NCI-H2171 (cell line): ENCODE measurements at places on chromosomes 7 and 10.

DNA sequence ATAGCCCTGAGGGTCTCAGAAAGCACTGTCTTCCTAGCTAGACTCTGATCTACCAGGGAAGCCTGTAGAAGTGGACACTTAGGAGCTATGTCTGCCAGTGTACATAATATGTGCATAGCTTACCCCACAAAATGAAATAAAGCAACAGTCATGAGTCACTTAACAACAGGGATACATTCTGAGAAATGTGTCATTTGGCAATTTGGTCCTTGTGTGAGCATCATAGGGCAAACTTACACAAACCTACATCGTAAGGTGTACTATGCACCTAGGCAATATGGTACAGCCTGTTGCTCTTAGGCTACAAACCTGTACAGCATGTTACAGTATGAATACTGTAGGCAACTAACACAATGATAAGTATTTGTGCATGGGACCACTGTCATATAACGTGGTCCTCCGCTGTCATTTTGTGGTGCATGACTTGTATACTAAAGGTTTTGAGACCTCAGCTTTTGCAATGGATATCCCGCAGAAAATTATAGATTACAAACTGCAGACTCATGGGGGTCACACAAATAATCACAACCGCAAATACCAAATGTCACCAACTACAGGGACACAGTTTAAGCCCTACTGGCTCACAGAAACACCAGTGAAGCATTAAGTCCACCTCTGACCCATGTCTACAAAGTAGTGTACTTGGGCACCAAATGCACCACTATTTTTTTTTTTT lies 1.7 kb downstream of the URGCP start:
- DNase-seq = no peak

DNA sequence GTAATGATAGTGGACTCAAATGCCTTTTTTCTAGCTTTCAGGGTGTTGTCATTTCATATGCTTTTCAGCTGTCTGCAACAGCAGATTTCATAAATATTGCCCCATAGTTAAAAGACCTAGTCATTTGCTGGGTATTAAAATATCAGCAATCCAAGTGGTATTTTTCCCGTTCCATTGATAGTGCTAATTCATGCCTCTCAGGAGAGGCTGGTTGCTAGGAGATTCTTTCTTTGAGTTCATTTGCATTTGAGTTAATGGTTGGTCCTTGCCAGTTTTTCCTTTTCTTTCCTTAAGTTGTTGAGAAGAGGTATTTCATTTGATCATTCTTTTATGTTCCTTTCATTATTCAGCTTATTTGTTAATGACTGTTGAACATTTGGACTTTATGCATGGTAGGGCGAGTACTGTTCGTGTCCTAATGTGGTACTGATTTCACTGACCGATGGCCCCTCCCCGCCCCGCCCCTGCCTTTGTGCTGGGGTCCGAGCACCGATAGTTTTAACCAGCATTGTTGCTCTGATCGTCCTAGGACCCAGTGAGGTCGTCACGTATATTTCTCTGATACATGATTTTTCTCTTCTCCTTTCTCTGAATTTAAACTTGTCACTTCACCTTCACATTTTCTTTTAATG lies 128.6 kb downstream of the CCNY start:
- no peak for DNase-seq

- DNase-seq = no peak
Observed at GRCh38 chr7:41391818-41392217, 311.1 kb downstream of the INHBA start.

- no peak for DNase-seq
Observed at GRCh38 chr7:48933549-48934085, 9.3 kb downstream of the CDC14C start.

- DNase-seq = no peak
Observed at GRCh38 chr7:8668627-8669500, 235.5 kb downstream of the NXPH1 start.

DNA sequence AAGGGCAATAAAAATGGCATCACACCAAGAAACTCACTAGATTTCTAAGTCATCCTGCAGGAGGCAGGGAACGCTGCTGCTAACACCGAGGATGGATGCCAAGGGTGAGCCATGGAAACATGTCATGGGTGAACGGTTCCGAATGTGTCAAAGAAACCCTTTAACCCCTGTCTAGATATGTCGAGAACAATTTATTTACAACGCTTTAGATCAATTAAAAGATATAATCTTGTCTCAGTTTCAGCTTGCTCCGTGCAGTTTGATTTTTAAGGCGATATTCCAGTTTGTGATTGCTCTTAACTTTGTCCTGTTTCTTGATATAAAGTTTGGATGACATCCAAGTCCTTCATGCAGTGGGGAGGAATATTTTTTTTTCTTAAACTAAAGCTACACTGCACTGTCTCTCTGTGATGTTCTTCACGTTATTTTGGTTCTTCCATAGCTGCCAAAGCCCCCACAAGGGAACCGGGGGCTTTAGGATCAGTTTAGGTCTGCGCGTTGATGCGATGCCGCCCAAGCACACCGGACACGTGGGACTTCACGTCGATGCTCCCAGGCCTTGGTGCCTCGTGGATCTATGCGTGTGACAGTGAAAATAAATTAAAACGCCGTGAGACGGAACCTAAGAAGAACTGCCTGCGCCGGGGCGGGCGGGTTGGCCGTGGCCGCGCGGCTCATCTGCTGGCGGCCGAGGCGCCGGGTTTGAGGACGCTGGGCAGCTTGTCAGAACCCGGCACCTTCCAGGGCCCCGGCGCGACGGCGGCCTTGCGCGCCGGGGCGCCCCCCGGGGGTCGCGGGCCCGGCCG lies 220.3 kb downstream of the PHTF2 start:
- DNase-seq = peak; percentile 71
